Heart left ventricle (tissue), 16 donors: ENCODE measurements at places on chromosomes 7 and 10. TPM values are rescaled to one million over a fixed set of nuclear protein-coding genes. Genes with fewer than 3 reads are reported as not detected.

DNA sequence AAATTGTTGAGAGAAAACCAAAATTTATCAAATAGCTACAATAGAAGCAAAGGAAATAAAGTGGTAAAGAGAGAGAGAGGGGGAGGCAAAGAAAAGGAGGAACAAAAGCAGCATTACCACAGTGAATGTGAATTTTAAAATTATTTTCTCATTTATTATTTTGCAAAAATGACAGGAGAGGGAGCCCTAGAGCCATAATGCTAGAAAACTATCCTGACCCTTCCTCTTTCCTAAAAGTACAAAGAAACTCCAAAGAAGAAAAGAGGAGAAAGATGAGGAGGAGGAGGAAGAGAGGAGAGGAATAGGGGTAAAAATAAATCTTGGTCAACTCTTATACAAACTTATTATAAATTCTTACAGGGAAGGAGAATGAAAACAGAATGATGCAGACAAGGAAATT, 921.5 kb downstream of the NRG3 start:
- no peak for DNase-seq

- DNase-seq, result no peak
Observed at GRCh38 chr7:137895301-137896221, 48.8 kb upstream of the DGKI start.

- no peak for DNase-seq
Observed at GRCh38 chr7:44748948-44749731, 493 bp downstream of the ZMIZ2 start.

The SEMA3D gene
- 0.60 TPM for total RNA-seq

DNA sequence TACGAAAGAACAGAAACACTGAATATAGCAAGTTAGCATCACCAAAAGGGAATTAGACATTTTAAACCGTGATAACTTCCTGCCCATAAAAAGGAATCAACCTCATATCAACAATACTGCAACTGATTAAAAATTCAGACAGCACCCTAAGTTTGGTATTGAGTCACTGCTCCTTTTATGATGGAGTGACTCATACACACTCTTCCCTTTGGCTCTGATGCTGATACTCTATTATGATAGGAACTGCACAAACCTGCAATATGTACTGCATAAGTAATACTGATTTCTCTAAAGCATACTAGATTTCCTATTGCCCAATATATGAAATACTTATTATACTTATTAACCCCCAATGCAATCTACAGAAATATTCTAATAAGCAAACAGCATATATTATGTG, 118.7 kb downstream of the PARD3 start:
- no peak for DNase-seq

The ELFN1 gene
- total RNA-seq, result 6.9 TPM

- DNase-seq, result no peak
Observed at GRCh38 chr7:152894295-152895170, 135.0 kb downstream of the ACTR3B start.

DNA sequence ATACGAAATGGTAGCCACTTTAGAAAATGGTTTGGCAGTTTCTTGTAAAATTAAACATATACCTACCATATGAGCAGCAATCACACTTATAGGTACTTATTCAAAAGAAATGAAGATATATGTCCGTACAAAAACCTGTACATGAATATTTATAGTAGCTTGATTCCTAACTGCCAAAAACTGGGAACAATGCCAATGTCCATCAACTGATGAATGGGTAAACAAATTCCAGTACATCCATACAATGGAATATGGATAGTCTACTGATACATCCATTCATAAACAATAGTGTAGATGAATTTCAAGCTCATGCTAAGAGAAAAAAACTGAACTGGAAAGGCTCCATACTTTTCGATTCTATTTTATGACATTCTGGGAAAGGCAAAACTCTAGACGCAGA, 68.5 kb downstream of the AGK start:
- no peak for DNase-seq

DNA sequence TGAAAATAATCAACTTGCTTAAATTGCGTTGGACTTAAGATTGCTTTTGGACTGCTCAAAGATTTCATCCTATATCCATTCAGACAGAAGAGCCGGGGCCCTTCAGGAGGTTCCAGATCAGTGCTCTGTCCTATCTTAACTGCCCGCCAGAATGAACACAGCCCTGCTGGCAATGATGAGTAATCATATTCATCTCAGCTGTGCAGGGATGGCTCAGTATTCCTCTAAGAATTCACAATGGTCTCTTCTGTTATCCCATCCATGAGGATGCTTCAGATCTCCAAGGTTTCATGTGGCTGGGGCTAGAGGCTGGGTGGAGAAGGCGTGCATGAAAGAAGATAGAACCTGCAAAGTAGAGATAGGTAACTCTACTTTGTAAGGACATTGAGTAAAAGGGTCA, 80.0 kb upstream of the NPVF start:
- no peak for DNase-seq

DNA sequence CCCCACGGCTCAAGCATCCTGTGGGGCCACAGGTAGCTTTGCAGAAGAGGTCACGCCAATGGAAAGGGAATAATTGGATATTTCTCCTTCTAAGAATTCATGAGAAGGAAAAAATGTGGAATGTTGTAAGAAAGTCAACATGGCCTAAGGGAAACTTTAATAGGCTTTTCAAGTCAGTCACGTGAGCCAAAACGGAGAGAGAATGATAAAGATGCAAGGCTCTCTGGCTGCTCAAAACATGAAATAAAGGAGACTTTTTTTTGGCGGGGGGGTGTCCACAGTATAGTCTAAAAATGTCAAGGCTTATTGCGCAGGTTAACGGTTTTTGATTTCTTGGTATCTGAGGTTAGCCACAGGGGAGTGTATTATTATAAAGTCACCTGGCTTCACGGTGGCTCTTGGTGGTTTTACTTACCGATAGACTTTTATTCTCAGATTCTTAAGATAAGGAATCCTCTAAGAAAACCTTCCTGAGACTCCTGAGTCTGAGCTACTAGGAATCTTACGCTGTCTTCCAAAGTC, 148.1 kb downstream of the ARHGAP21 start:
- no peak for DNase-seq

DNA sequence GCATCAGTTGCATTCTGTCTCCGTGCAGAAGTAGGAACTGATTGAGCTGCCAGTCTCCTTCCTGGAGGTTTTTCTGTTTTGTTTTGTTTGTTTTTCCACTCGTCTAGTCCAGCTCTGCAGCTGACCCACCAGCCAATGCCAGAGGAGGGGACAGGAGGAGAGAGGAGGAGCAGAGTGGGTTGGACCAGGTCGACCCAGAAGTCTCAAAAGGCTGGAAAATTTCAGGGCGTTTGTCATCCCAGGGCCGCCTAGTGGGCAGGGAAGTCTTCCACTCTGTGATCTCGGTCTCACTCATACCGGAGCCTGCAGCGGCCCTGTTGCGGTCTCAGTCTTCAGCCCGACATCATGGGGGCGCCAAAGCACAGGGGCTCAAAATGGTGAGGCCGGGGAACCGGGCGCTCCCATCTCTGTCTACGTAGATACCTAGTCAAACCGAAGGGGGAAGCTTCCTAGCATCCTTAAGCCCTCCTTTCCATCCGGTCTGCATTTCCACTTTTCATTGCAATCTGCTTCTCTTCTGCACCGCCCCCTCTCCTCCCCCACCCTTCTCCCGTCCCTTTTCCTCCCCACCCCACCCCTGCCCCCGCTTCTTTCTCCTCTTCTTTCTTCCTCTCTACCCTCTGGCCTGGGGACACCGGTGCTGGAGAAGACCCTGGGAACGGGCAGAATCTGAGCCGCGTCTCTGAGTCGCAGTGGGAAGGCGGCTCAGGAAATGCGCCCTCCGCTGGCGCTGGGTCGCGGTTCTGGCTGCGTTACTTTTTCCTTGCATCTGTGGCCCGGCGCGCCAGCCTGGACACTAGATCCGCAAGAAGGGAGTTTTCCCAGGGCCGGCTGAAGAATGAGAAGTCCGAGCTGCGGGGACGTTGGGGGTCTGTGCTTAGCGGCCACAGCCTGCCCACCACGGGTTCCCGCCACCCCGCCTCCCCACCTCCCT, 16.2 kb upstream of the PAX2 start:
- DNase-seq, result no peak

- DNase-seq, result peak; percentile 27
Observed at GRCh38 chr7:121519548-121520521, 123.7 kb upstream of the FAM3C start.

The TMEM254 gene
- total RNA-seq, result 6.6 TPM

GRCh38 chr7:30927040-30927439, 15.4 kb downstream of the AQP1 start:
- DNase-seq, result no peak

DNA sequence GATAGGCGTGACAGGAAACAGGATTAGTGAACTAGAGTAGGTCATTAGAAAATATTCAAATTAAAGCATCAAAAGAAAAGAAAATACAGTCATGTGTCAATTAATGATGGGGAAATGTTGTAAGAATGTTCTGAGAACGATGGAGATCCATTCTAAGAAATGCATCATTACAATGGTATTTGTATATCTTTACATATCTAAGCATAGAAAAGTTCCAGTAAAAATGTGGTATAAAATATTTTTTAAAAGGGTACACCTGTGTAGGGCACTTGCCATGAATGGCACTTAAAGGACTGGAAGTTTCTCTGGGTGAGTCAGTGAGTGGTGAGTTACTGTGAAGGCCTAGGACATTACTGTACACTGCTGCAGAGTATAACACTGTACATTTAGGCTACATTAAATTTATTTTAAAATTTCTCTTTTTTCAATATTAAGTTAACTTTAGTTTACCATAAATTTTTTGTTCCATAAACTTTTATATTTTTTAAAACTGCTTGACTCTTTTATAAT, 282.5 kb downstream of the BMPER start:
- no peak for DNase-seq

- no peak for DNase-seq
Observed at GRCh38 chr7:142319970-142320369, 62.1 kb upstream of the PRSS58 start.

GRCh38 chr7:40700653-40701421, 566.0 kb downstream of the SUGCT start:
- no peak for DNase-seq

- DNase-seq, result no peak
Observed at GRCh38 chr7:66500087-66500486, 128.6 kb upstream of the KCTD7 start.

DNA sequence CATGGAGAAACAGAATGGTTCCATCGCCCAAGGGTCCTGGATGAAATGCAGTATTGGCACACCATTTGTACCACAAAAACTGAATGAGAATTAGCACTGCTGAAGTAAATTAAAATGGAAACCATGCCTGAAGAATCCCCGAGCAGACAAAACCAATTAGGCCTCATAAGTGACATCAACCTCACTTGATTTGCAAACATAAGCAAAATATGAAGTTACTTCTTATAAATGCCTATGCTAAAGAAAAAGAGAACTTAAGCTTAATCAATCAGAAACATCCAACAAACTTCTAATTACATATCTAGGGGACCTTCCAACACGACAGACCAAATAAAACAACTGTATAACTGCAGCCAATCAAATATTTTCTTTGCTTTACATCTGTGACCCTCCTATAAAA, 4.4 kb downstream of the FAM3C start:
- no peak for DNase-seq

The TMEM229A gene
- total RNA-seq, result not detected

- no peak for DNase-seq
Observed at GRCh38 chr7:78769481-78770101, 683.9 kb downstream of the MAGI2 start.

DNA sequence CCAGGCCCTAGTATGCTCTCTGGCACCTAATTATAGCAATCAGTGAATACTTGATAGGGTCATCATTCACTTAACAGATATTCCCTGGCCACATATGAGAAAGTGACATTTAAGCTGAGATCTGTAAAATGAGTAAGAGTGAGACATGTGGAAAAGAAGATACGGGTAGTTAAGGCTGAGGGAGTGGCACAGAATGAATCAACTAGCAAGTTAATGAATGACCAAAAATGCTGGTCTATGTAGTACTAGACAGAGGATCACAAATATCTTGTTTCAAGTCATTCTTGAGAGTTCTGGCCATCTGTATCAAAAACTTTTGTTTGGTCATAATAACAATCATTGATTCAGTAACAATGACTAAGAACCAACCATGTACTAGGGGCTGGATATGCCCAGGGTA, 954.9 kb downstream of the CNTNAP2 start:
- no peak for DNase-seq

- peak; percentile 19 for DNase-seq
Observed at GRCh38 chr7:95404316-95404865, 8.2 kb upstream of the PON3 start.

DNA sequence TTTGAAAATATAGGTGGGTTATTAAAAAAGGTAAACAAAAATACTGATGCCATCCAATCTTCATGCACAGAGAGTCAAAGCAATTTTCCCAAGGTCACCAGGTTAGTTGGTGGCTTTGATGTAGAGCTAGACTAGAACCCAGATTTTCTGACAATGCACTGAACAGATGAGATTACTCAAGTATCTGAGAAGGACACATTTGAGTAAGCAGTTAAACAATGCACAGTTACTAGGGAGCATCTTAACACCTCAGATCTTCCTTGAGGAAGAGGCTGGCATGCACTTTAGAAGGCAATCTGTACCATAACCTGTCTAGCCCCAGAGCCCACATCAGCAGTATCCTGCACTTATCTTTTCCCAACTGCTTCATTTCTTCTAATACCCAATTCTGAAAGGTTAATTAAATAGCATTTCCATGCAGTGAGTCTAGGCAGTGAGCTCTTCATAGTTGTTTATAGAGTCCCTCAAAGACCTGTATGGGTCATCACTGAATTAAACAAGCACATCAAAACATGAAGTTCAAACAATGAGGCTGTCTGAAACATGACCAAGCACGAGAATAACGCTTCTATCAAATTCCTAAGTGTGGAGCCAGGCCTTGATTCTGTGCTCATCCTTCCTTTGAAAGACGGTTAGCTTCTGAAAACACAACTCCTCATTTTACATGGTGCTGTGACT, 38.2 kb upstream of the ANK3 start:
- DNase-seq, result no peak

The DHTKD1 gene
- 28.2 TPM for total RNA-seq

The ZNF92 gene
- total RNA-seq, result 2.9 TPM

- peak; percentile 66 for DNase-seq
Observed at GRCh38 chr7:100655908-100656674, at the start of gene ACTL6B. Gene ACTL6B (minus strand): TSS chr7:100656448. CDS start chr7:100656354, 94 bp downstream.

The LAMB4 gene
- 0.31 TPM for total RNA-seq

The MYL10 gene
- total RNA-seq, result not detected

DNA sequence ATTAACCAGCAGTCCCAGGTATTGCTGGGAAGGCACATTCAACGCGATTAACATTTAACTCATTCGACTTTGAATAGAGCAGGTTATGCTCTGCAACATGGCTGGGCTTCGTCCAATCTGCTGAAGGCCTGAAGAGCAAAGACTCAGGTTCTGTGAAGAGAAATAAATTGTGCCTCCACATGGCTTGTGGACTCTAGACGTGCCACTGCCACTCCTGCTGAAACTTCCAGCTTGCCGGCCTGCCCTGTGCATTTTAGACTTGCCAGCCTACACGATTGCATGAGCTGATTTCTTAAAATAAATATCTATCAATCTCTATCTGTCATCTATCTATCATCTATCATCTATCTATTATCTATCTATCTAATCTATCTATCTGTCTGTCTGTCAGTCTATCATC, 138.0 kb downstream of the WDR37 start:
- DNase-seq, result no peak

The BTBD16 gene
- not detected for total RNA-seq

GRCh38 chr10:133565441-133566294, at the start of gene SYCE1:
Gene SYCE1 (minus strand): TSS chr10:133565583. CDS start chr10:133565529, 54 bp downstream.
- no peak for DNase-seq
